ENCODE measurements at places on chromosomes 1 and 21.

DNA sequence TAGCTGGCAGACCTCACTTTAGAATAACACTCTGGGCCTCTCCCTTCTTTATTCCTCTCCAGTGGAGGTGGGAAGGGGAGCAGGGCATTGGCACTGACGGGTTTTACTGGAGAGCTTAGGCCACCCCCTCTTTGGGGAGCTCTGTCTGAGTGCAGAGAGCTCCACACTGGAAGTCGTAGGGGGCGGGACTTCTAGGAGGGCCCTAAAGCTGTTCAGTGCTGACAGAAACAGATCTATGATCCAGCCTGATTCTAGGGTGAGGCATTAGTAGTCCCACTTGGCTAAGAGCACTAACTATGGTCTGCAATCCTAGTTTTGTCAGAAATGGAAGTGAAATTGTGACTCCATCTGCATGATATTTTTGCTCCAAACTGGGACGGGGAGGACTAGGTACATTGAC lies 138.7 kb downstream of the MIS18A start:
- DNase-seq = no peak

DNA sequence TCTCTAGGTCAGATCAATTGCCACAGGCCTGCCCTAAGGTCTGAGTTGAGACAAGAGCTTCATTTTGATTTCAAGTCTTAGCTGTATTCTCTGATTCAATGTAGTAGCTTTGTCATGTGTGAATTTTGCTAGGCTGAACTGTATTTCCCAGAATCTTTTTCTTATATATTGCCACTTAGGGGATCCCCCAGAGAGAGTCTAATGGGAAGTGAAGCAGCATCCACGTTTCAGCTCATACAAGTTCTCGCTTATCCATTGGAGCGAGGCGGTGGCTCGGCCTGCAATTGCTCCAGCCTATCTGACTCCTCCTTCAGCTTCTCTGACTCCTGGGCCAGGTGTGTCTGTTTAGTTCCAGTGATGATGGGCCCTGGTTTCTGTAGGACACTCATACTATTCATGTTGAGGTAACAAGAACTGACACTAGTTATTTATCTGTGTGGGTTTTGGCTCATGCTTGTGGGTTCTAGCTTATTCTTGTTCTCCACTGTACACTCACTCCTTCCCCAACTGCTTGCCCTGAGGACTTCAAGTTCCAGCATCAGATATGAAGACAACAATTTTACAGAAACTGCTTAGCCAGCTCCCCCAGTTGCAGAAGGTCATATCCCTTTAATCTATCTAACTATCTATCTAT lies 48.2 kb downstream of the TBX19 start:
- DNase-seq = no peak

- no peak for DNase-seq
Measured at GRCh38 chr1:245207056-245207638, 52.4 kb downstream of the KIF26B start.

DNA sequence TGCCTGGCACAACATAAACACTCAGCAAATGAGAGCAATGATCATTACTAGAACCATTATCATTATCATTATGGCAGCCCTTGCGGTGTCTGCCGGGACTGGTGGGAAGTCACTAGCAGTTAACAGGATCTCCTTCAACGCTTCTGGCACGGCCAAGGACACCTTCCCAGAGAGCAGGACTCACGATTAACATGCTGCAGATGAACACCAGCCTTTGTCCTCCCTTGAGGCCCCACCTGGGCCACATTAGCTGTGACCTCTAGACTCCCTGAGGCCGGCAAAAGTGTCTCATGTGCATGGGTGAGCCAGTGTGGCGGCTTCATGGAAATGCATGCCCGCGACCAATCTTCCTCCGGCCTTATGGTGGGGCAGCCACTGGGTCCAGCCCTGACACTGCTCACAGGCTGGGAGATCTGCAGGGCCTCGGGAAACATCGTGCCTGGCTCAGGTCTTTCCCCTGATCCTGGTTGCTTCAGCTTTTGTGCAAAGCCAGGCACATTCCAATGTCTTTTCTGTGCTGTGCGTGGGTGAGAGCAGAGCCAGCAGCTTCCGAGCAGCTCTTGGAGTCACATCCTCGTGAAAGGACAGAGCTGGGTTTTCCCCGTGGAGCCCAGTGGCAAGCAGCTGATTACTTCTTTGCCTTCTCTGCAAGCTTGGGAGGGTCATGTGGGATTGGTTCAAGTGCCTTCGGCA lies 107.3 kb downstream of the HMGB4 start:
- DNase-seq = no peak

GRCh38 chr1:6345460-6345859 lies 48.1 kb downstream of the ACOT7 start:
- no peak for DNase-seq

GRCh38 chr1:224058303-224058702 lies 55.6 kb upstream of the FBXO28 start:
- DNase-seq = no peak

DNA sequence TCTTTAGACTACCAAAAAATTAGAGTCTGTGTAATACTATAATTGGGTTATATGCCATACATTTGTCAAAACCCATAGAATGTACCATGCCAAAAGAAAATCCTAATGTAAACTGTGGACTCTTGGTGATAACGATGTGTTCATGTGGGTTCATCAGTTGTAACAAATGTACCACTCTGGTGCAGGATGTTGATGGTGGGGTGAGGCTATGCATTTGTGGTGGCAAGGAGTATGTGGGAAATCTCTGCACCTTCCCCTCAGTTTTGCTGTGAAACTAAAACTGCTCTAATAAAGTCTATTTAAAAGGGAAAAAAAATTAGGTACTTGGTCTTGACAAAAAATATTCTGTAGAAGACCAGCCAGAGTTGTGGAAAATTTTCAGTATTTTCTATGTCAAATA lies 43.4 kb downstream of the INKA2 start:
- no peak for DNase-seq

DNA sequence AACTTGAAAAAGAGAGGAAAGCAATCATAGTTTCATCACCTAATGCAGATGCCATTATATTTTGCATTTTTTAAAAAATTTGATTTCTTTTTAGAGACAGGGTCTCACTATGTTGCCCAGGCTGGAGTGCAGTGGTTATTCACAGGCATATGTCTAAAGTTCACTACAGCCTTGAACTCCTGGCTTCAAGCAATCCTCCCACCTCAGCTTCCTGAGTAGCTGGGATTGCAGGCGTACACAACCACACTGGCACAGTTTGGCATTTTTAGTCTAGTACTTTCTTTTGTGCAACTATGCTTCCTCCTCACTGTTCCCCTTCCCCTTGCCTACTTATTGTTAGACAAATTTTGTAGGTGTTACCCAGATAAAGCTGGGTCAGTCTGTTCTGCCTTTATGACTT lies 18.0 kb downstream of the RHOU start:
- no peak for DNase-seq

DNA sequence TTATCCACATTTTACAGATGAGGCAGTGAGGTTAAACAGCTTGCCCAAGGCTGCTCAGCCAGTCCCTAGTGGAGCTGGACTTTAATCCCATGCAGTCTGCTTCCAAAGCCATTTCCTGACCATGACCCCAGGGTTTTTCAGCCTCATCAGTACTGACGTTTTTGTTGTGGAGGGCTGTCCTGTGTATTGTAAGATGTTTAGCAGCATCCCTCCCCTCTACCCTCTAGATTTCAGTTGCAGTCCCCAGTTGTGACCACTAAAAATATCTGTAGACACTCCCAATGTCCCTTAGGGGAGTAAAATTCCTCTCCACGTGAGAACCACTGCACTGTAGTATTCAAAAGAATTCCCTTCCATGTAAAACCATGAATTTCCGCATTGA lies 30.2 kb upstream of the C1orf105 start:
- DNase-seq = no peak

- no peak for DNase-seq
Measured at GRCh38 chr1:234779160-234779538, 169.2 kb upstream of the IRF2BP2 start.

GRCh38 chr1:18326211-18326897 lies 154.4 kb upstream of the KLHDC7A start:
- DNase-seq = no peak

DNA sequence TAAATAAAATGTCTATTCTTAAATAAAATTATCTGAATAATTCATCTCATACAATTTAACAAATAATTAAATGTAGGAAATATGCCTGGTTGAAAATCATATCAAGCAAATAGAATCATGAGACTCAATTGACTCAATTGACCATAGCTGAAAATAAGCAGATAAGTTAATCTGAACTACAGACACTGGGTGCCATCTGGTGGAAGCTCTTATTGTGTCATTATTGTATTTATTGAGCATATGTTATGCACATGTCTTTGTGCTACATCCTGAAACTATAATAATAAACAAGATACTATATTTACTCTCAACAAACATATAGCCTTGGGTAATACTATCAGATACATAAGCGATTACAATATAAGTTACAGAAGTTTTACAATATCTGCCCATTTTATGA lies 41.0 kb downstream of the BRINP3 start:
- DNase-seq = no peak

GRCh38 chr1:7761103-7761502 lies 10.0 kb upstream of the VAMP3 start:
- DNase-seq = no peak

GRCh38 chr1:40622936-40623629 lies 42.4 kb downstream of the RIMS3 start:
- DNase-seq = no peak

DNA sequence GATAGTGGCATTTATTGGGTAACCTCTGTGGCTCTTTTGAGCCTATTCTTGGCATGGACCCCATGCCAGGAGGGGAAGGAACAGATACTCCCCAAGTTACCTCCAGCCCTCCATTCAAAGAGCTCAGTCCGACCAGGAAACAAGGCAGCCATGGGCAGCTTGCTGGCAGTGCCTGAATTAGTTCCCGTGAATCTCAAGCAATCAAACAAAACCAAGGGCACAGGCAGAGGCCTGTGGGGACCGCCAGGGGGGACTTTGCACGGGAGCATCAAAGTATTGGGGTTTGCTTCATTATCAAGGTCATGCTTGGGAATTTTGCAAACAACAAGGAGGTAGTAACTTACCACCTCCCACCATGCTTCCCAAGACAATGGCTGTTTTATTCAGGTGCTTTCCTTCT lies 81.2 kb upstream of the IFFO2 start:
- no peak for DNase-seq

DNA sequence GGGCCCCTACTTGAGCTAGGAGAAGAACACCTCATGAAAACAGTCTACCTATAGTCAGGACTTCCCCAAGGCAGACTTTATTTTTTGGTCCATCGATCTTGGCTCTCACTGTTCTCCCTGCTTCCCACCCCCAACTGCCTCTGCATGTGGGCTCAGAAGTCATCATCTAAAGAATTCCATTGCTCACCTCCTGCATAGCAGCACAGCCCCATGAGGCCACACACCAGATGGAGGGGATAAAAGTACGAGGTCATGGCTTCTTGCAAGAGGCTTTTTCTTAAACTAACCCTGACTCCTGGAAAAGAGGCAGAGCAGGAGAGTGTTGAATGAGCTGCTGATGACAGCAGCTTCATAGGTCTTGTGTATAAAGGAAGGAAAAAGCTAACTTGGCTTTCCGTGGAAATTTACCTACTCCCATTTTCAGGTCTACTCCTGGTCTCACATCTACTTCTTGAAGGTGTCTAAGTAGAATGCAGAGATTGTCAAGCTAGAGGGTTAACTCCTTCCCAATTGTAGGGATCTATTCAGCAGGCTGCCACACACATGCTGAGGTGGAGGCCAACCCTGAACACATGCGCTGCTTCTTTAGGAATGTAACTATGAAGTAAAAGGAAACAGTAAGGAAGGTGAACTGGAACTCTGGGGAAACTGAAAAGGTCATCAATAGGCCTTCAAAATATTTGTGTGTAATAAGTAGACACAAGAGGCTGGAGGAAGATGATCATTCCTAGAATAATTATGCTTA lies 18.7 kb downstream of the WNT2B start:
- no peak for DNase-seq

- peak; percentile 87 for DNase-seq
Measured at GRCh38 chr1:217482356-217483102, 148.4 kb downstream of the GPATCH2 start.

GRCh38 chr1:202069662-202070061 lies 53.1 kb upstream of the GPR37L1 start:
- no peak for DNase-seq

- DNase-seq = peak; percentile 11
Measured at GRCh38 chr1:245085508-245086095, 69.2 kb upstream of the KIF26B start.

- peak; percentile 35 for DNase-seq
Measured at GRCh38 chr1:200733907-200734306, 4.8 kb upstream of the CAMSAP2 start.

DNA sequence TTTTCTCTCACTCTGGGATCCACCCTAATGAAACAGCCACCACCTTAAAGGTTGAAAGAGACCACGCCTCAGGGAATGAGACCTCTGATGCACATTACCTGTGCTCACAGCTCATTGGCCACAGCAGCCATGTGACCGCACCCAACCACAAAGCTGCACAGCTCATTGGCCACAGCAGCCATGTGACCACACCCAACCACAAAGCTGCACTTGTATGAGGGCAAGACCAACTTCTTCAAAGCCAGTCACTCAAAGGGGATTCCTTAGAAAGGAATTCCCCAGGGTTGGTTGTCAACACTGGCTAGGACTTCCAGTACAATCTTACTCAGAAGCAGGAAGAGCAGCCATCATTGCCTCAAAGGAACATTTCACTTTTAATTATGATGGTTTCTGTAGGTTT lies 43.6 kb upstream of the PDE9A start:
- DNase-seq = peak; percentile 19

- peak; percentile 44 for DNase-seq
Measured at GRCh38 chr21:32770871-32771523, 558 bp downstream of the PAXBP1 start.

DNA sequence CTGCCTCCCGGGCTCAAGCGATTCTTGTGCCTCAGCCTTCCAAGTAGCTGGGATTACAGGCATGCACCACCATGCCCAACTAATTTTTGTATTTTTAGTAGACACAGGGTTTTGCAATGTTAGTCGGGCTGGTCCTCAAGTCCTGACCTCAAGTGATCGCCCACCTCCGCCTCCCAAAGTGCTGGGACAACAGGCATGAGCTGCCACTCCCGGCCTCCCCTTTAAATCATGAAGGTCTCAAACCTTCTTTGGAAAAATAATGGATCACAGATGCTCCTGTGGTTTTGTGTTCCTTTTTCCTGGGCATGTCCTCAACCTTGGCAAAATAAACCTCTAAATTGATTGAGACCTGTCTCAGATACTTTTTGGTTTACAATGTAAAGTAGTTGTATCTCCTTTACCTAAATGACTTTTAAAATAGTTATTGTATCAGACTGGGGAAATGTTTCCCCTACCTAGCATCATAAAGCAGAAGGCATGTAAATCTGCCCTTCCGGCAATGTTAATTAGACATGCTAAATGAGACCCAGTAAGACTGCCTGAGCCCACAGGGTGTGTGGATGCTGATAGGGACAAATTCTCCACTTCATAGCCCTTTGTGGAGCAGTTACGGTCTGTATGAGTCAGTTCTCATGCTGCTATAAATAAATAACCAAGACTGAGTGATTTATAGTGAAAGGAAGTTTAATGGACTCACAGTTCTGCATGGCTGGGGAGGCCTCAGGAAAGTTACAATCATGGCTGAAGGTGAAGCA lies 27.8 kb downstream of the CBR1 start:
- no peak for DNase-seq

GRCh38 chr21:16418226-16418625 lies 688.4 kb downstream of the USP25 start:
- DNase-seq = no peak

GRCh38 chr1:65490231-65491009 lies 70.0 kb downstream of the LEPR start:
- DNase-seq = no peak

GRCh38 chr1:173127369-173128307 lies 76.9 kb upstream of the TNFSF18 start:
- DNase-seq = no peak
